ENCODE measurements at places on chromosomes 7 and 10.
A peak's percentile ranks its signal among the peaks of the same experiment; 100 is the strongest.

DNA sequence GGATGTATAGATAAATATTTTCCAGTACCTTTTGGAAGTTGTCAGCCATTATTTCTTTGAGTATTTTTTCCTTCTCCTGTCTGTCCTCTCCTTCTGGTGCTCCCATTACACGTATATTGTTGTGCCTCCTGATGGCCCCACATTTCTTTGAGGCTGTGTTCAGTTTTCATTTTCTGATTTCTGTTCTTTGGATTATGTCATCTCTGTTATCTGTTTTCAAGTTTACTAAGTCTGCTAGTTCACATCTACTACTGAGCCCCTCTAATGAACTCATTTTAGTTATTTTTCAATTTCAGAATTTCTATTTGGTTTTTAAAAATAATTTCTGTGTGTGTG lies 16.3 kb downstream of the RBM33 start:
- no peak for DNase-seq

DNA sequence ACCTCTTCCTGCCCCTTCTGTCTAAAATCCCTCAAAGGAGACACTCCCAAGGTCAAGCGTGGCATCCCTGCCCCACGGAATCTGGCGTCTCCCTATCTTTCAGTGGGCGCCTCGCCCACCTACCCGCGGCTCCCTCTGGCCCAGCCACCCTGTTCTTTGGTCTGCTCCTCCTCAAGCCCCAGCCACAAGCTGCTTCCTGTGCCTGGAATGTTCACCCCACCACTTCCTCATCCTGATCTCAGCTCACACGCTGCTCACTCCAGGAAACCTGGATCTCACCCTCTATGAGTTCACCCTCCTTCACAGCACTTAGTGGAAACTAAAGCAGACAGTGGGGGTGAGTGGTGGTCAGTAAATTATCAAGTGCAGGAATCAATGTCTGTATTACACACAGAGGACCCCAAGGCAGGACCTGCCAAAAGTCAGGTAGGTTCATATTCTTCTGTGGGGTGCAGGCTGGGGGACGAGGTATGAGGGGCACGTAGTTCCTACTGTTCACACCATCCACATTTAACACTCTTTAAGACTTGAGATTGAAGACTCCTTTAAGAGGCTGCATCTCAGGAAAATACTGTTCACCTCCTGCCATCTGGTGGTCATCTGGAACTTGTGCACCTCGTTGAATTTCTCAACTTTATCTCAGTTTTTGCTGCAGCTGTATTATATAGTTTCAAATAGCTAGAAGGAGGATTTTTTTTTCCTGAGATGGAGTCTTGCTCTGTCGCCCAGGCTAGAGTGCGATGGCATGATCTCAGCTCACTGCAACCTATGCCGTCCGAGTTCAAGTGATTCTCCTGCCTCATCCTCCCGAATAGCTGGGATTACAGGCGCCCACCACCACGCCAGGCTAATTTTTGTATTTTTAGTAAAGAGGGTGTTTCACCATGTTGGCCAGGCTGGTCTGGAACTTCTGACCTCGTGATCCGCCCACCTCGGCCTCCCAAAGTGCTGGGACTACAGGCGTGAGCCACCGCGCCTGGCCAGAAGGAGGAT lies 166.6 kb downstream of the ARHGAP21 start:
- DNase-seq: no peak

GRCh38 chr7:3510101-3511020 lies 209.3 kb downstream of the SDK1 start:
- DNase-seq: no peak

DNA sequence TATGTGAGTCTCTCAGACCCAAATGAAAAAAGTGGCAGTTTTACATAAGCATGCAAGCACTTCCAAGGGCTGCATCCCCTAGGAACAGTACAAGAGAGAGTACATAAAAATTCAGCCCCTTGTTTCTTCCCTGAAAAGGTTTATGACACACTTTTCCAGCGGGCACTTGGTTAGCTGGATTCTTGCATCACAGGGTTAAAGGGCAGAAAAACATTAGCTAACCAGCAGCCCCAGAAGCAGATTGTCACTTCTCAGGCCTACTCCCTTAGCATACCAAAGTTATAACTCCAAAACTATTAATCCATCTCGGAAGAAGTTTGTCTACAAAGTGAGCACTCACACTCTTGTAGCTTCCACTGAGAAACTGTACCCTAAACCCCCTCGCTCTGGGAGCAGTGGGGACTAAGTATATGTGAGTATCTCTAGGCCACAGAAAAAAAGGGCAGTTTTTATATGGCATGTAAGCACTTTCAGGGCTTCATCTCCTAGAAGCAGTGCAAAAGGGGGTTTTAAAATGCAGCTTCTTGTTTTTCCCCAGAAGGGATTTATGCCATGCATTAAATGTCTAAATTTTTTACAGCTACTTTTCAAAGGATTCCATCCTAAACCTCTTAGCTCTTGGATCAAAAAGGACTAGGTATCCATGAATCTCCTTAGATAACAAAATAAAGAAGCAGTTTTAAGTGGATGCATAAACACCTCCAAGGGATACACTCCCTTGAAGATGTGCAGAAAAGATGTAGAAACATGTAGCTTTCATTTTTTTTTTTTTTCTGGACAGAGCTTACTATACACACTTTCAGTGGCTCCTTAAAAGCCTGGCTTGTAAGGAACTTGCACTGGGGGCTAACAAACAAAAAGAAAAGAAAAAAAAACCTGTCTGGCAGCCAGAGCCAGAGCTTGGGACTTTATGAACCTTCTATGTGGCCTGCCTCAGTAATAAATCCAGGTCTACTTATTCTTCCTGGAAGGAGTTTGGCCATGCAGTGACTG lies 956.7 kb downstream of the CCSER2 start:
- DNase-seq: no peak

- peak; percentile 65 for DNase-seq
Observed at GRCh38 chr10:110783509-110784107, 88.1 kb upstream of the PDCD4 start.

- DNase-seq: no peak
Observed at GRCh38 chr10:17129741-17130140, at the start of gene CUBN. Gene CUBN, minus strand, starts transcription at chr10:17129811. Its CDS starts 46 bp downstream, at chr10:17129765.

DNA sequence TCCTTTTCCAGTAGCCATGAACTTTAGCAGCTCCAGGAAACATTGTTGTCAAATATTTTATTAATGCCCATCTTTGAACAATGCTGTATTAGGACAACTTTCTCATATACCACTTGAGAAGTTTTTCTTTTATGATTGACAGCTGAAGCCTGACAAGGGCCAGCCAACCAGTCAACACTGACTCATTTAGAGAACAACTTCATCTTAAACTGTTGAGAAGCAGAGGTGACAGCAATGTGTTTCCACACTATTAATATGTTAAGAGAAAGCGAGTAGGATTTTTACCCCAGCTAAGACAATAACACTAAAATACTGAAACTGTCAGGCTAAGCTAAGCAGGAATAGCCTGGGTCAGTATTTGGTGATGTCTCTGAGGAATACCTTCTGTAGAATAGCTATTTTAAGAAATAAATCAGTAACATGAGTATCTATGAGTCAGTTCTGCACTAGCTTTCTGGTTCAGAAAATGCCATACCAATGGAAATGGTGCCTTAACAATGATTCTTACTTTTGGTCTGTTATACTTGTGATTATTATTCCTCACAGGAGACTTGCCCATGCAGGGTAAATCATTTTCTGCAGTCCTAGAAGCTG lies 168.8 kb upstream of the POT1 start:
- DNase-seq: no peak

- no peak for DNase-seq
Observed at GRCh38 chr10:62354916-62355315, 19.3 kb upstream of the ZNF365 start.

GRCh38 chr7:30183749-30184369 lies 49.1 kb downstream of the MTURN start:
- DNase-seq: no peak

DNA sequence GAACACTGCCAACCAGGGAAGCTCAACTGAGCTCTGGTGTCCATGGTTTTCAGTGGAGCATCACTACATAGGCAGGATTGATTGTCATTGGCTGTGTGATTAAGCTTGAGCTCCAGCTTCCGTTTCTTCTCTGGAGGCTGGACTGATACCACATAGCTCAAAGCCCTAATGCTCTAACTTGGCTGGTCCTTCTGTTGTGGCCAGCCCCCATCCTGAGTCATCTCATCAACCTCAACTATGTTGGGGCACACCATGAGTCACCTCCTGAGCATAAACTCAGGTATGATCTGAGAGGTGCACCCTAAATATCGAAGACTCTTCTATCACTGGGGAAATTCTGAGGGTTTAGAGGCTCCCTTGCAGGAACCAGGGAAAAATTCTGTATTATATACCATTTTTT lies 114.5 kb upstream of the INHBA start:
- DNase-seq: no peak

DNA sequence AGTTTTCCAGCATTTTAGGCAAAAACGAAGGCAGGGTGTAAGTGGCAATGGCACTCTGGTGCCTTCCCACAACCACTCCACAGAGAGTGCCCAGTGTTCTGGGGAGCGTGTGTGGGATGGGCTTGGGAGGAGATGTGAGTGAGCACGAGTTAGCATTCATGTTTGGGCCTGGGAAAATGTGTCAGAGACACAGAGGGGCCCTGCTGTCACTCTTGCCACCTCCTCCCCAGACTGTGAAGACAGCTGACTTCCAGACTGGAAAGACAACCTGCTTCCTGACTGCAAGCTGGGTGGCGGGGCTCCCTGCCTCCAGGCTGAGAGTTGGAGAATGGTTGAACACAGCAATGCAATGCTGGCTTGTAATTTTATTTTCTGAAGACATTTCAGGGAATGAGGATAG lies 454.5 kb upstream of the ZMIZ1 start:
- no peak for DNase-seq

DNA sequence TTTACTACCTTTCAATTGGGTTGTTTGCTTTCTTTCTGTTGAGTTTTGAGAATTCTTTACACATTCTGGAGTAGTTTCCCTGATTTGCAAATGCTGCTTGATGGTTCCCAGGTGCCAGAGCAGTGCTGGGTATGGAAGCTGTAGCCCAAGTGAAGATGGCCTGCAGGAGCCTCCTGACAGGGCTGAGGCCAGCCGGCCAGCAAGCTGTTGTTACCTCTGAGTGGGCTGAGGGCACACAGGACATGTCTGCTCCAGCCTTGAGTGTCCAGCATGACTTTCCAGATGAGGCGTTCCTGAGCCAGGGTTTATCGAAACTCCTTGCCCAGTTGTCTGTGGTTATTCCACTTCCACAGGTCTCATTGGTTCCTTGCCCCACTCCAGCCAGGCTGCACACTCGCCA lies 164.6 kb upstream of the TNS3 start:
- DNase-seq: no peak

GRCh38 chr10:86936661-86937501 lies 20.5 kb downstream of the MMRN2 start:
- DNase-seq: no peak

GRCh38 chr7:92582948-92583347 lies 7.2 kb downstream of the FAM133B start:
- DNase-seq: no peak

- no peak for DNase-seq
Observed at GRCh38 chr10:102280397-102281101, 35.2 kb downstream of the GBF1 start.

GRCh38 chr7:30330134-30331111 lies 46.0 kb downstream of the ZNRF2 start:
- no peak for DNase-seq

GRCh38 chr10:61961278-61961677 lies 59.8 kb downstream of the ARID5B start:
- DNase-seq: no peak

- no peak for DNase-seq
Observed at GRCh38 chr10:88682491-88682890, 18.2 kb downstream of the LIPF start.

- no peak for DNase-seq
Observed at GRCh38 chr10:123526356-123527064, 139.6 kb upstream of the GPR26 start.

DNA sequence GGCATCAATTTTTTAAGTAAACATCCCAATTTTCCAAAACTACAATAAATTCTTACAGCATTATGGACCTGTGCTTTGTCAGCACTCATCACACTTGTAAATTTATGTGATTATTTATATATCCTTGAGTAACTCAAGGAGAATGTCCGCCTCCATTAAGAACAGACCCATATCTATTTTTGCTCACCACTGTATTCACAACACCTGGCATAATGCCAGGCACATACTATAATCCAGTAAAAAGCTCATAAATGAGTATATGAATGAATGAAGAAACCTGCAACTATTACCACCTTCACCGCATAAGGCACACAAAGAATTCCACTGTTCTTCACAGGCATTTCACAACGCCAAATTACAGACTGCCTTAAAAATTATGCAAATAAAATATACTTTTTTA lies 46.9 kb downstream of the MINDY3 start:
- DNase-seq: no peak

DNA sequence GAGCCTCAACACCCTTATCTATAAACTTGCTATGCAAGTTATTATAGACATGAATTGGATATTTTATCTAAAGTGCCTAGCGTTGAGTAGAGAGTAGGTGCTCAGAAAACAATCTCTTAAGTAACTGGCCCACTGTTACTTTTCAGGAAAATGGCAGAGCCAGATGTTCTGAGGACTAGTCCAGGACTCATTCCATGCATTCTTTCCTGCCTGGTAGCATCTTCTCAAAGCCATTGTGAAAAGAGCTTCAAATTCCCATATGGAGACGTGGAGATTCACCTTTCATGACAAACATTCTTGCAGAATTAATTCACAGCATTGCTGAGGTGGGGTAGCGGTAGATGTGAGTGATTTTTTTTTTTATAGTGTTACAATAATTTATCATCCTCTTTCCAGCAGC lies 35.9 kb upstream of the ITPRID1 start:
- no peak for DNase-seq

GRCh38 chr7:133365917-133366316 lies 113.0 kb downstream of the EXOC4 start:
- DNase-seq: no peak

DNA sequence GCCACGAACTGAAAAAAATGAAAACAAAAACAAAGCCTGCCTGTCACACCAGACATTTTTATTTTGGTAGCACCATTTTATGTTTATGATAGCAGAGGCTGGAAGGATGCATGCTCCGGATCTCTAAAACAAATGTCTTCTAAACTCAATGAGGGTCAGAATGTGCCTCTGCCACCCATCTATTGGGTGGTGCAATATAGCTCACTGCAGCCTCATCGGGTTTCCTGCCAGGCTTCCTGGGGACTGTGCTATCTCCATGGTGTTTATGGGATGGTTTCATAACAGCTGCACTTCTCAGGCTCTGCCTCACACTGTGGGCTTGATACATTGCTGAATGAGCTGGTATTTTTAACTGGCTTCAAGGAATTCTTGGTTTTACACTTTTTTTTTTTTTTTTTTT lies 94.4 kb downstream of the ITIH5 start:
- DNase-seq: no peak

DNA sequence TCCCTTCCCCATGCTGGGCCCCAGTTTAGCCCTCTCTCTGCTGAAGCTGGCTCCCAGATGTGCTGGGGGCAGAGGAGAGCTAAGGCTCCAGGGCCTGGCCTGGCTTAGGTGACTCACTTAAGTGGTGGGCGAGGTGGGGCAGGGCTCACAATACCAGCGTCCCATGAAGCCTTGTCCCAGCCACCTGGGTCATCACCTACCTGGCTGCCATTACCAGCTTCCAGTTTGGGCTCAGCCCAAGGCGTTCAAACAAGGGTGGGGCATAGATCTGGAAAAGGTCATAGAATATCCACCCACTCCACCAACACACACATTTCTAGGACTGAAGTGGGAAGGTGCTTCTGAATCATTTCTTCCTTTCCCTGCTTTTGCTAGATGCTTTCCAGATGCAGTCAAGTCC lies 8.3 kb downstream of the KAZALD1 start:
- no peak for DNase-seq
